ENCODE measurements at places on chromosomes 13 and 19.

DNA sequence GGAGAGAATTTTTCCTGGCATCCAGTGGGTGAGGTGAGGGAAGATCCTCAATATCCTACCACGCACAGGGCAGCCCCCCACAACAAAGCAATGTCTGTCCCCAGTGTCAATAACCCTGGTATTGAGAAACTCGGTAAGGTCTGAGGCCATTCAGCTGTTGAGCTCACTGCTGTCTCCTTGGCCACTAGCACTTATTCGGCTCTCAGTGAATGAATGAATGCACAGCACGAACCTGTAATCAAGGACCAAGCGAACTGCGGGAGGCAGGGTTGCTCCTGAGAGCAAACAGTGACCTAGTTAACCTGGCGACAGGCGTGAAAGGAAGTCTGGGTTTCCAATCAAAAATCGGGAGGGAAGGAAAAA lies 640 bp downstream of the ZSCAN5A start:
- no peak for DNase-seq

DNA sequence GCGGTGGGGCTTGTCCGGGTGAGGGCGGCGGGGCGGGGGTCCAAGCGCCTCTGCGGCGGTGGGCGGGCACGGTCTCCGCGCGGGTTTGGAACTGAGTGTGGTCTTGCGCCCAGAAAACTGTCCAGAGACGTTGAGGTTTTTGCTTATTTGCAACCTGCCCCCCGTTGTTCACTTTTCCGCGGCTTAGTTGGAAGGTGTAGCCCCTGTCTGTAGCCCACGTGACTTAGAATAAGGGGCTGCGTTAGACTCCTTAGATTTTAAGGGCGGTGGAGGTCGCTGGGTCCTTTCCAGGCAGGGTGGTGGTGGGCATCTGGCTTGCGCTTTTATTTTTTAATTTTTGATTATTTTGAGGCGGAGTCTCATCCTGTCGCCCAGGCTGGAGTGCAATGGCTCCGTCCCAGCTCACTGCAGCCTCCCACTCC lies 748 bp downstream of the RPS15 start:
- DNase-seq: no peak

- DNase-seq: no peak
Observed at GRCh38 chr13:52848455-52849195, at the start of gene PCDH8. Gene PCDH8, minus strand, starts transcription at chr13:52848640. Its CDS starts 204 bp downstream, at chr13:52848436.

DNA sequence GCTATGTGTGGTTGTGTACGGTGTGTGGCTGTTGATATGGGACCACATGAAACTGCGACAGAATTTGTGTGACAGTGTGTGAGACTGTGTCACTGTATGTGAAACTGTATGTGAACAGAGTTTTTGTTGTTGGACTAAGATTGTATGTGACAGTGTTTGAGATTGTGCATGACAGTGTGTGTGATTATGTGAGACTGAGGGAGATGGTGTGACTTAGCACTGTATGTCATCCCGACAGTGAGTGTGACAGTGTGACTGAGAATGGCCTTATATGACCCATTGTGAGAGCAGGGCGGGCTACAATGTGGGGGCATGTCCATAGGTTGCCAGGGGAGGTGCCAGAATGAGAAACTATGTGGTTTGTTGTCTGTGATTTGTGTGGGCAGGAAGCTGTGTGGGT lies 930 bp downstream of the ZNF583 start:
- peak; percentile 49 for DNase-seq

- no peak for DNase-seq
Observed at GRCh38 chr13:58306062-58306461, 674.5 kb downstream of the PCDH17 start.
